NCI-H187 treated with DMSO at 0.1 percent for 48 hours (cell line): ENCODE measurements at places on chromosomes 3 and 15.

DNA sequence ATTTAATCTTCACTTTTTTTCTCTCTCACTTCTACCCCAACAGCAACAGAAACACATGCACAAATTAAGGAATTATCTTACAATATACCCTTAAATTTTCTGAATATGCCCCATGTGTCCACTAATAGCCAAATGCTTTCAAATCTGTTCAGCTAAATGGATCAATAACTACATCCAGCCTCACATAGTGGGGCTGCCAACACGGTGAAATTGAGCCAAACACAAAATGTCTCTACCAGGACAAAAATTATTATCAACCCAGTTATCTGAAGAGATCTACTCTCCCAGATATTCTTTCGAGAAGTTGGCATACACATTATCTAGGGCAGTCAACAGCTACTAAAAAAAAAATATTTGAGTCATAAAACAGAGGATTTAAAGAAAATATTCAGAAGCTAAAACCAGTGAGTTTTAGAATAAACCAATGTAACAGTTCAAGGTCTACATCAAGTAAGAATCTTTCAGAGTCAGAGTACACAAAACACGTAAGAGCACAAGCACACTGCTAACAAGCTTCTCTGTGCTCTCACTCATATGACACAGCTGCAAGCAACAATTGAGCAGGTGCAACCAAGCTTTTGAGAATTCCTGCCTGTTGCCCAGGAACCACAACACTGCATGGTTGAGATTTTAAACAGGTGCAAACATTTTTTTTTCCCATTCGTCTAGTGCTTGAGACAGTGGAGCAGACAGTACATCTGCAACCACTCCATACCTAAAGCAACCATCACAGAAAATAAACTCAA, 247.7 kb downstream of the ZBTB20 start:
- peak; percentile 73 for DNase-seq

- no peak for DNase-seq
Measured at GRCh38 chr3:4474683-4475490, 7.8 kb upstream of the SUMF1 start.

DNA sequence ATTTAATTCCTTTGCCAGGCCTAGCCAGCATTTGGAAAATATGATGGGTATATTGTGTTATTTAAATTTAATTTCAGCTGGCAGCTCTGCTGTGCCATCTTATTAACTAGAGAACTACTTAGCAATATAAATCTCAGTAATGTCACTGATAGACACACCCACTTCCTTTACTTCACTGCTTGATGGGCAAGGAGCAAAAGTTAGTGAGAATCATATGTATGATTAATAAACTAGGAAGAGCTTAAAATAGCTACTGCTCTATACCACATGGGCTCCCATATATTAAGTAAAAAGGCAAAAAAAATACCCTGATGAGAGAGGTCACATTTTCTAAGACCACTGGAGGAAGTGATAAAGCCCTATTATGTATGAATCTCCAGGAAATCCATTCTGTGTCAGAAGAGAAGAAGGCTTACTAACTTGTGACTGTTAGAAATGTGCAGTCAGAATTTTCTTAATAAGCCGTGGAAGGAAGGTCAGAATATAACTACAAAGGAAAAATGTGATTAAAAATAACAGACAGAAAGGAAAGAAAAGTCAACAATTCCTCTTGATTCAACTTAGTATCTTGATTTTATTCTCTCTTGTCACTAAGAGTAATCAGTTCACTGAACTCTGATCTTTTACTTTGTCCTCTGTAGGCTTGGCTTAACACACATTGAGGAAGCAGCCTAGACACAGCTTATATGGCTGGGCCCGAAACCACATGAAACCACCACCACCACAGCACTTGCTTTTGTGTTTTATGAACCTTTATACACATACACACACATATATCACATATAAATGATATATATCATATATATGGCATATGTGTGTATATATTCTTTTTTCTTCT, 1233.9 kb upstream of the ALCAM start:
- no peak for DNase-seq

DNA sequence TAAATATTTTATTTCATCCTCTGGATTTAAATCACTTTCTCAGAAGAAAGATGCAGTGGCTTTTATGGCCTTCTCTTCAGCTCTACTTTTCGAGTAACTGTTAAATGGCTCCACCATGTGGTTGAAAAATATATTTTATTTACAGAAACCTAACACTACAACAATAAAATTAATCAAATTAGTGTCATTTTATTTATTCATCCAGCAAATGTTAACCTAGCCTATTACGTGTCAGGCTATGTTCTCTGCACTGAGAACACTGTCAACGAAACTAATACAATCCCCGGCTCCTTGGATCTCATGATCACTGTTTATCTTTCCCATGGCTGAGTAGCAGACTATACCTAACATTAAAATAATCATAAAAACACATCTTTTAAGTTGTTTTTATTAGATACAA, 148.0 kb upstream of the OSTN start:
- no peak for DNase-seq

DNA sequence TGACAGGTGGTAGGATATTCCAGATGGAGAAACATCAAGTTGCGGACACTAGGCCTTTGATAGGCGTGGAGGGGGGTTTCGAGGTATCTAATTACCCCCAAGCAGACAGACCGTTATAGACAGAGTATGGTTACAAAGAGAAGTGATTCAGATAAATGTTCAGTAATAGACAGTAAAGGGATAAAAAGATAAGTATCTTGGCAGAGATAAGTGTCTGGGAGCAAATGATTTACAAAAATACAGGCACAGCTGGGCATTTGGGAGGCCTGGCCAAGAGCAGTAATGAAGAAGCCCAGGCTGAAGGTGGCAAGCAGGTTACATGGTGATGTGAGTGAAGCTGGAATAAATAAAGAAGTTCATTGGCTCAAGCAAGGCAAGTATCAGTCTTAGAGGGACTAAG, 659 bp upstream of the MYH15 start:
- no peak for DNase-seq

DNA sequence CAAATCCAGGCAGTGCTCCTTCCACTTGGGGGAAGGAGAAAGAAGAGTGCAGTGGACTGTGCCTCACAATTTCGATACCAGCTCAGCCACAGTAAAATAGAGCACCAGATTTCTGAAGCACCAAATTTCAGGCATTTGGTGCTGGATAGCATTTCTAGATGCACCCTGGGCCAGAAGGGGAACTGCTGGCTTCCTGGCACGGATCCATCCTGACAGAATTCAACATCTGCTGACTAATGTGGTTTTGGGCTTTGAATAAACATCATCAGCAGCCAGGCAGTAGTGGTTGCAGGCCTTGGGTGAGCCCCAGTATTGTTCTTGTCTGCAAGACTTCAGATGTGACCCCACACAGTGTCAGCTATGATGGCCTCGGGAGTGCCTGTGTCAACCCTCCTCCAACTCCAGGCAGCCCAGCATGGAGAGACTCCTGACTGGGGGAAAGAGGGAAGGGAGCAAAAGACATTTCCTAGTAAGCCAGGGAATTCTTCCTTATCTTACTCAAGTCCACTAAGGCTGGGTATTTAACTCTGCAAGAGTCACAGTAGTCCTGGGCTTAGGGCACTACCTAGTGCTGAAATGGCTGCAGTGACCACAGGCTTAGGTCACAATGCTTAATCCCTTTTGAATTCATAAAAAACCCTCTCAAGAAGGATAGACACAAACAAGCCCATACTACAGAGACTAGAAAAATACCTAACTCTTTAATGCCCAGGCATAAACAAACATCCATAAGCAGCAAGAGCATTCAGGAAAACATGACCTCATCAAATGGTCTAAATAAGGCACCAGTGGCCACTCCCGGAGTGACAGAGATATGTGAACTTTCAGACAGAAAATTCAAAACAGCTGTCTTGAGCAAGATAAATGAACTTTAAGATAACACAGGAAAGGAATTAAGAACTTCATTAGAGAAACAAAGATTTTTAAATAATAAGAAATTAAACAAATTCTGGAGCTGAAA, 74.7 kb downstream of the SPATA16 start:
- DNase-seq: no peak

DNA sequence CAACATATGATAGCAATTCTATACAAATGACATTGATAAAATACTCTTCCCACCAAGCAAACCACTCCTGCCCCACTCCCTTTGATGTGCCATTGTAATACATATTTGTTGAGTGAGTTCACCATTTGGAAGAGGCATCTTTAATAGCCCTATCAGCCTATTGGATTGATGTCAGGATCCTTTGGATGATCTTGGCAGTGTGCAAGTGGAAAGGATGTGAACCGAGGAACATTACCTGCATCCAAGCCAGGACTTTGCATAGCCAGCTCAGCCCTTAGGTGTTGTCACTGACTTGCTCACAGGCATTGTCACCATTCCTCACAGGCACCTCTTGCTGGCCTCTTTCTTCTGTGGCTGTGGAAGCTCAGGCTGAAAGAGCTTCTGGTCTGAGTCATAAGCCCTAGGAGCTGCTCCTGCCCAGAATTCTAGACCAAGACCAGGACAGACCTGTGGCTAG, 16.5 kb upstream of the TIMP4 start:
- no peak for DNase-seq

- DNase-seq: no peak
Measured at GRCh38 chr15:74646480-74646879, 30.8 kb downstream of the CLK3 start.

DNA sequence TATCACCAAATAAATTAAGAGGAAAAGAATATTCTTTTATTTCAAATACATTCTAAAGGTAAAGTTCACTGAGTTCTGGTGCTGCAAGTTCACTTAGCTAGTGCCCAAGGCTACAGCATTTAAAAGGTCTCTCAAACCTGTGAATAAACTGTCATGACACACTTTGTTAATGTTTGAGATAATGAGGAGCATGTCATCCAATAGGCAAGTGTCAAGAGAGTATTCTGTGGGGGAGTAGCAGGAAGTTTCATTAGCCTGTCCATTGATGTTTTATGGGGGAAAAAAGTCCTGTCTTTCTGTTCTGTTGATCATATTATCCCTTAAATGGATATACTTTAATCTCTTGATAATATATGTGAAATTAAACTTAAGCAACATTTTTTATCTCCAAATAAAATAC, 4.0 kb downstream of the SPESP1 start:
- DNase-seq: no peak

DNA sequence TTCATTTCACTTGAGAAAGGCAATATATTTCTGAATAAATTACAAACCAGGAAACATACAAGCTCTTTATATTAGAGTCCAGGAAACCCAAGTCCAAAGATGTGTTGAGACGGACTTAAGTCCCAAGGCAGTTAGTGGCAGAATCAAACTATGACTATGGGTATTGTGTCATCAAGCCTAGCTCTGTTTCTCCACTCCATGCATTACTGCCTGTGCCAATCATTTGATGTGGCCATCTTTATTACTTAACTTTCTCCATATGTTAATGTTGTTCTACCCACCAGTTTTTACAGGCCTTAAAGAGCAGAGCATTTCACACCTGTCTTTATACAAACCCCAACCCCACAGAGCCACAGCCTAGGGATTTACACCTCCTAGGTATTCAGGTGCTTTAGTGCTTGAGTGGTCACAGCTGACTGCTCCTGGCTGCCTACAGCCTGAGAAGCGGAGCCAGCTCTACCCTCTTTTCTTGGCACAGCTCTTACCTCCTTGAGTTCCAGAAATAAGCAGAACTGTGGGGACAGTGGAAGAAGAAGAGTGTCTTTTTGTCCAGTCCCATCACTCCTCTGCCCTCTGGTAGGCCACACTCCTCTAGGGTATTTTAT, 92.1 kb downstream of the DTWD1 start:
- DNase-seq: peak; percentile 8

- peak; percentile 54 for DNase-seq
Measured at GRCh38 chr3:139588450-139588849, 48.9 kb upstream of the RBP1 start.

- peak; percentile 95 for DNase-seq
Measured at GRCh38 chr15:71201477-71201876, 86.2 kb downstream of the THSD4 start.

DNA sequence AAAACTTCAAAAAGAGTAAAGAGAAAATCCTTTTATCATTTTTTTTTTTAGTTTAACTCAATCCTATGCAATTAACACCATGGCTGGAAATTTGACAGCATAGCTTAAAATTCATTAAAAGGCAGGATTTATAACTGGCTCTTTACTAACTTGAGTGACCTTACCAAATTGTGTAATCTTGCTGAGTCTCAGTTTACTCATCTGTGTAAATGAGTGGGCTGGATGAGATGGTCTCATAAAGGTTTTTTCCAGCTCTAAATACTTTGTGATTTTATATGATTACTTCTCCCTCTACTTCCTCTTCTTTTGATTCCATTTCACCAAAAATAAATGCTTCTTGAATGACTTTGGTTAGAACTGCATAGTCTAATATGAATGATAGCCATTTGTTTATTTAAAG, 234.9 kb upstream of the SATB1 start:
- no peak for DNase-seq

- DNase-seq: no peak
Measured at GRCh38 chr3:48748754-48749153, 31.7 kb upstream of the IP6K2 start.

DNA sequence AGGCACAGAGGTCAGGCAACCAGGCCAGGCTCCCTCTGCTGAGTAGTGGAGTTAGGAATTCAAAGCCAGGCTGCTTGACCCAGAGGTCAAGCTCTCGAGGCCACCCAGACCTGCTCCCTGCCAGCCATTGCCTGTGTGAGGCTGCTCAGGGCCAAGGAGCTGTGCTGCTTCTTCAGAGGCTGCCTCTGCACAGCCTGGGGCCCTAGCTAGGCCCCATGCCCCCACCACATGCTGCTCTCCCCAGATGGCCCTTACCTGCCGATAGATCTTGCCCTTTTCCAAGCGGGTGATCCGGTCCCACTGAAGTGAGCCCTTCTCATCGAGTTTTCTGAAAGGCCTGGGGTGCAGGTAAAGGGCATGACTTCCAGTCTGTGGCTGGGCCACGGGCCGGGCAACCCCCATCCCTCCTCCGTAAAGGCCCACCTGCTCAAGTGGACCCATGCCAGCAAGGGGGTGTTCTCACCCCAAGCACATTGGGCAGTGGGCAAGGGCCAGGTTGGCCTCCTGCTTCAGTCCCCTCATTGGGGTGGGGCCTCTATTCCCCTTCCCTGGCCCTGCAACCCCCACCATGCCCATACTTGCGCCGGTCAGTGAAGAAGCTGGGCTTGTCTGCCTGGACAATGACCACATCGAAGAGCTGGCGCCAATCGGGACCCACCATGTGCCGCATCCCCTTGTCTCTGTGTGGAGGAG, 6.5 kb downstream of the NT5DC2 start:
- no peak for DNase-seq

GRCh38 chr15:70099167-70099966, 1.6 kb upstream of the TLE3 start:
- peak; percentile 91 for DNase-seq

DNA sequence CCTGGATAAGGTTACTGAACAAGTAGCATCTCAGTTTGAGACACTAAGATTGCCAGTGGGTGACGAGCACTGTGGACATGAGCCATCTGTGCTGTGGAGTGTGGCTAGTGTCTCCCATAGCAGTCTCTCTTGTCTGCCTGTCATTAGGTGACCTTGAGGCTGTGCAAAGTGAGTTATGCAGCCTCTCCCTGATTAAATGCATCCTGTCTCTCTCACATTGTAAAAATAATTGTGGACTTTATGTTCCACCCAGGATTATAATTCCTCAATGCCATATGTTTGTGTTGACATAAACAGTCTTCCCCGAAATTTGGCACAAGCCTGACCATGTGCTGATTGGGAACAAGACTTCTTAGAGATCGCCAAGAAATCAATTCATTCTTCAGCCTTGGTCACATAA, 168.9 kb downstream of the MYRIP start:
- no peak for DNase-seq

- no peak for DNase-seq
Measured at GRCh38 chr3:197345390-197345789, 47.0 kb upstream of the DLG1 start.

- DNase-seq: no peak
Measured at GRCh38 chr15:92655178-92655995, at the start of gene FAM174B. Gene FAM174B, minus strand, starts transcription at chr15:92655775.

- no peak for DNase-seq
Measured at GRCh38 chr15:73424506-73424905, 18.5 kb upstream of the REC114 start.
